NCI-H1436 treated with DMSO at 0.1 percent for 48 hours (cell line): ENCODE measurements at places on chromosomes 5 and 9.

- DNase-seq, result no peak
These were observed 13.1 kb downstream of the ARSB start for GRCh38 chr5:78971998-78972397.

- no peak for DNase-seq
These were observed 7.4 kb downstream of the CTNNA1 start for GRCh38 chr5:138760448-138761110.

DNA sequence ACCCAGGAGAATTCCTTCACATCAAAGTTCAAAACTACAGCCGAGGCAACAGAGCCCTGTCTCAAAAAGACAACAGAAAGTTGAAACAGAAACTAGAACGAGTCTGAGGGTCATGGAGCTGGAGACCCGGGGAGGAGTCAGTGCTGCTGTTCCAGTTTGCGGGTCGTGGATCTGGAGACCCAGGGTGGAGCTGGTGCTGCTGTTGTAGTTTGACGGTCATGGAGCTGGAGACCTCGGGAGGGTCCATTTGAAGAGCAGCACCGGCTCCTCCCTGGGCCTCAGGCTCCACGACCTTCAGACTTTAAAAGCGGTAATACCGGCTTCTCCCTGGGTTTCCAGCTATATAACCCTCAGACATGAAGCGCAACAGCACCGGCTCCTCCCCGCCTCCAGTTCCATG is 13.0 kb upstream of the LCN15 start:
- DNase-seq, result no peak

DNA sequence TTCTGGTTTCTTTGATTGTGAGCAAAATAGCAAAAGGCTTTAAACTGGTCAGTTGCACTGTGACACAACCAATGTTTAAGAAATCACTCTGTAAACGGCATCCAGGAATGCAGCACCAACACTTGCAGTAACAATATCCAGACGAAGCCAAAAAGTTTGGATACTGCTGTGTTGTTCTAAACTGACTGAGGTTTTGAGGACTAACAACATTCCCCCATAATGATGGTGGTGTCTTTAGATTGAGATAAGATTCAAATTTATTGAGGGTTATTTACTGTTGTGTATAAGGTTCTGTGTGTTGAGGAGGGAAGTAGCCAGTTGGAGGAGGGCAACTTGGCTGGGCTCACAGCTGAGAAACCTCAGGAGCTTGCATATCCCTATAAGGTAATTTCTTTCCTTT is 353.6 kb downstream of the BNC2 start:
- no peak for DNase-seq

DNA sequence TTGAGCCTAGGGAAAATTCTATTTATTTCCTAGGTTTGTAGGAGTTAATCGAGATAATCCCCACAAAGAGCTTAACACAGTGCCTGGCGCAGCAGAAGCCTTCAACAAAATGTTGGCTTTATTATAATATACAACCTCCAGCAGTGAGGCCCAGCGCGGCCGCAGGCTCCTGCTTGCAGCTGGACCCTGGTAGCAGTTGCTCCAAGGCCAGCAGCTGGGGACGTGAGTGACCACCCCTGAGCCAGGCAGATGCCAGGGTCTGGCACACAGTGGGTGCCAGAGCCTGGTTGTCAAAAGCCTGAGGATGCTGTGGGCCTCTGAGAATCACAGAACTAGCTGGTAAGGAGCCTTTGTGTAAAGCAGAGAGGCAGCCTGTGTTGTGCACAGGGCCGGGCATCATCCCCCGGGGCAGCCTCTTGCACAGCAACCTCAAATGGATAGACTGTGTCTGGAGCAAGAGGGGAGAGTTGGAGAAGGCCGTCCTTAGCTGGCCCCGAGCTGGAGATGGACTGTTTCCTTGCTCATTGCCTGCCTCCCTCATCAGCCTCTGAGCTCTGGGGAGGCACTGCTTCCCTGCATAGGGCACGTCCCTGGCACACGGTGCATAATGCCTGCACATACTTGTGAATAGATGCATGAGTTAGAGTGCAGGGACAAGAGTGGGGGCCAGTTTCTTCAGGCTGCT is 17.3 kb downstream of the CSF1R start:
- no peak for DNase-seq
